ENCODE measurements at places on chromosomes 12 and 14.
A peak's percentile ranks its signal among the peaks of the same experiment; 100 is the strongest.

DNA sequence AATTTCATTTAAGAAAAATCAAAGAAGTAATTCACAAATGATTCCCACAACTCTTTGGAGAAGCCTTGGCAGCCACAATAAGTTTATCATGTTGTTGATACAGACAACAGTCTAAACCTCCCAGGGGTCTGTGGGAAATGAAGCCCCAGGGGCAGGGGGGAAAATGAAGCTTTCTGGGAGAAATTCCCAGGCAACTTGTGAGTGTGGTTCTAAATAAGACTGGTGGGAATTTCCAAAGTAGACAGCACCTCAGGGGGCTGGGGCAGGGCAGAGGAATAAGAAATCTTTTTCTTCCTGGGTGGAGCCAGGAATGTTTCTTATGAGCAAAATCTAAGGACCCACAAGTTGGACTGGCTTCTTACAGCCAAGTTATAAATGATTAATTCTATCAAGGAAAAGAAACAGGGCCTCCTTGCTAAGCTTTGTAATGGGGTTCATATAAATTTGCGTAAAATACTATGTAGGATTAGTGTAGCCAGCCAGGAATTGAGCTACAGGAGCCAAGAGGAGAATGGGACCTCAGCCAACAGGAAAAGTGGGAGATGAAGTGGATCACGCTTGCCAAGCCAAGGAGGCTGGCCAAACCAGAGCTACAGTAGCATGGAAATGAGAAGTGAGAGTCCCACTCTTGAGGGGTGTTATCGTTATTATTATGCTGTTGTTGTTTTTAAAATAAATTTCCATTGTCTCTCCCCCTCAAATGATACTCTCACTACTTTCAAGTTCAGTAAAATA, 182.9 kb upstream of the FAR2 start:
- H3K4me3 ChIP-seq = no peak overlapping the region
- no peak for DNase-seq
- no peak overlapping the region for H3K27ac ChIP-seq
- no peaks in the 10 kb centered on the region for H3K27me3 ChIP-seq
- peaks cover 38% of the 10 kb centered on the region for H3K4me1 ChIP-seq

- H3K4me1 ChIP-seq = peaks cover 28% of the 10 kb centered on the region
- H3K27me3 ChIP-seq = no peaks in the 10 kb centered on the region
- H3K4me3 ChIP-seq = no peak overlapping the region
Measured at GRCh38 chr14:91009501-91010152, 50.8 kb downstream of the RPS6KA5 start.

DNA sequence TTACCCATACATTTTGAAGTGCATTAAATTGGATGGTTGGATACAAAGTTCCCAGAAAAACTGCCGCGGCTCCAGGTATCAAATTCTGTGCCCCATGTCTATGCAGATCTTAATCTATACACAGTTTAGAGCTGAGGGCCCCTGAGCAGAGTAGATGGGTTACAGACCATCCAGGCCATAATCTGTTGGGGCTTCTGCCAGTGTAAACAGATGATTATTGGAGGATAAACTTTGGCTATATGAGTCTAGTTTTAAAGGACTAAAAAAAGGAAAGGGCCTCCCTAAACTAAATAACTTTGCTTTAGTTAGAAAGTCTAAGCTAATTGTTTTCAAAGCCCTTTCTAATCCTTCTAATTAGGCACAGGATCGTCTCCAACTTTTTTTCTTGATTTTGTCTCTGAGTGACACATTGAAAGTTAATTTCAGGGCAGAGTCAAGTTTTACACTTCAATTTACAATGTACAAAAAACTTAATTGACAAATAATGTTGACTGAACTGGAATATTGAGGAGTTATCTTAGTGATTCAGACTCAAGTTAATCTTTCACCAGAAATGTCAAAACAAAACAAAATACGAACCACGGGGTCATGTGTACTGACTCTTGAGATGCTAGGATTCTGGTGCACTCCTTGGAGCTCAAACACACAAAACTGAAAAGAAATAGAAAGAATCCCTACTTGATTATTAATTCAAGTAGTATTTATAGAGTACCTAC, 133.9 kb upstream of the SCAF11 start:
- no peaks in the 10 kb centered on the region for H3K27me3 ChIP-seq
- no peaks in the 10 kb centered on the region for H3K36me3 ChIP-seq
- DNase-seq = no peak
- no peak overlapping the region for H3K27ac ChIP-seq
- no peaks in the 10 kb centered on the region for H3K4me1 ChIP-seq
- no peak overlapping the region for H3K4me3 ChIP-seq

DNA sequence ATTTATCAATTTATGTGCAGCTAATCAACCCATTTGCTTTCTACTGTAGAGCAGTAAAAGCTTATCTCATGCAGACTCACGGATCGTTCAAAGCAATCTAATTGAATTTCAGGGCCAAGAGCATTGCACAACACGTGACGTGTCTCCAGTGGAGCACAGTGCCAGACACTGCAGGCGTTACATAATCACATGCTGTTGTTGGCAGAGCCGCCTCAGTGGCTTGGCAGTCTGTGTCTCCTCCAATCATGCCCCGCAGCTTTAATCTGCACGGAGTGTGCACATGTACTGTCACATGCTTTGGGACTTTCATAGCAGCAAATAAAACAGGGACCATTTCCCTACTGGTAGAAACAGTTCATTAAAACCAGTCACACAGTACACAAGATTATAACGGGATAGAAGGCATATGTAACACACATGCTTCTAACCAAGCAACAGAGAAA, 309.3 kb downstream of the ITPR2 start:
- DNase-seq = peak; percentile 94
- H3K27ac ChIP-seq = no peak overlapping the region
- no peaks in the 10 kb centered on the region for H3K4me1 ChIP-seq
- H3K4me3 ChIP-seq = no peak overlapping the region

DNA sequence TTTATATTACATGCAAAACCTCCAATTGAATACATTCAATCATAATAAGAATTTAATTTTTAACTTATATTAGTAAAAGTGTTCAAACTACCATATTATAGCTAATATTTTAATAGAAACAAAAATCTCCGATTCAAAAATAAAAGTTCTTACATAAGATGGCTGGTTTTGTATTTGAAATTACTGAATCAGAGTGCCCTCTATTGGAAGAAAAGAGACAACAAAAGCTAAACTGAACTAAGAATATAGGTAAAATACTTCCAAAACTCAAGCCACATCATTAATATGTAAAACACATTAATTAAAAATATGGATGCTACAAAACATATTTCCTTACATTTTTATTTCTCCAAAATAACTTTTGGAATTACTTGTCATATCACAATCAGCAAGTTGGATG, 120.3 kb downstream of the GARIN6 start:
- H3K27me3 ChIP-seq = no peaks in the 10 kb centered on the region
- no peaks in the 10 kb centered on the region for H3K36me3 ChIP-seq
- no peak for DNase-seq
- no peak overlapping the region for H3K27ac ChIP-seq

Measured in tibial nerve (tissue), 4 donors.